ENCODE measurements at places on chromosomes 4 and X.

GRCh38 chr4:118825799-118826198 is 10.1 kb downstream of the SEC24D start:
- no peak for DNase-seq

DNA sequence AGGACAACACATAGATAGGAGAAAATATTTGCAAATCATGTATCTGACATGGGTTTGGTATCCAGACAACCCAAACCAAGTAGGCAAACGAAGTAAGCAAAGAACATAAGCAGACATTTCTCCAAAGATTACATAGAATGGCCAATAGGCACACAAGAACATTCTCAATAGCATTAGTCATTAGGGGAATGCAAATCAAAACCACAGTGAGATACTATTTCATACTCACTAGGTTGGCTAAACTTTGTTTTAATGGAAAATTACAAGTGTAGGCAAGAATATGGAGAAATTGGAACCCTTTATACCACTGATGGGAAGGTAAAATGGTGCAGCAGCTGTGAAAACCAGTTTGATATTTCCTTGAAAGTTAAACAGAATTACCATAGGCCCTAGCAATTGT is 74.7 kb downstream of the CHRNA9 start:
- DNase-seq = no peak

- DNase-seq = no peak
These were observed 65.4 kb upstream of the ENPP6 start for GRCh38 chr4:184282895-184283654.

DNA sequence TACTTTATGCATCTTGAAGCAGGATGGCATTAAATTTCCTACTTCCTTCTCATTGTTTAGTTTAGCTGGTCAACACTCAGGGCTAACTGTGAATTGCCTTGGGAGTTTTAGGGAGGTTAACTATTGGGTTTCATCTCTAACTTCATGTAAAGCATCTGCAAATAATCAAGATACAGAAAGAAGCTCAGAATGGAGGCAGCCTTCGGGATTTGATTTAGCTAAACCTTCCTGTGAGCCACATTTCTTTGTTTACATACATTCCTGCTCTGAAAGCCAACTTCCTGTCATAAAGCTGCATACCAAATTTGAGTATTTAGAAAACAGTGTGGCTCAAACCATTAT is 131.7 kb upstream of the PCDH18 start:
- no peak for DNase-seq

DNA sequence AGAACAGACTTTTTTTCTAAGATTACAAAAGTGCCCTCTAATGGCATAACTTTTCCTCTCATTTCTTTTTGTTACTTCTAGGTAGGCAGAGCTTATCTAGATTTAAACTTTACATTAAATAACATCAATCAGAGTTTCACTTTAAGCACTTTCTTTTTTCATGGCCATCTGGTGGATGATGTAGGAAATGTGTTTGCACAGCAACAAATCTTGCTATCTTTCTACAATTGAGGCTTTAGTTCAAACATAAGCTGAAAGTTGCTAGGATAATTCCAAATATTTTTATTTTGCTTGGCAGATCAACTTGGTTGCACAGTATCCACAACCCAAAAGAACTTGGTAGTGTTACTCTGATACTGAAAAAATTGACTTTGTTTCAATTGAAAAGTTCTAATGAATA is 22.0 kb downstream of the NDNF start:
- DNase-seq = no peak

DNA sequence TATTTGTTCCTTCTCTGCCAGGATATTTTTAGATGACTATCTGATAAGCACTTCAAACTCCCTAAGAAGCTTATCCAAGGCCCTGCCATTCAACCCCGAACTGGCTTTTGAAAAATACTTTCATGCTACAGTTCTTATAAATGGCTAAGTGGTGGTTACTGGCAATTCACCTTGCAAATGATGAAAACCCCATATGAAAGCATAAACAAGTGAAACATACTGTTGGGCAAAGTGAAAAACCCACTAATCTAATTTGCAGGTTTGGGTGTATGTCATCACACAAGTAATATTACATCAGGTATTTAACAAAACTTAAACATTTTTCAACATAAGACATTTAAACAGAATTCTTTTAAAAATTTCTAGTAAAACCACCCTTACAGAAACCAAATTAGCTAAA is 31.1 kb downstream of the TAPT1 start:
- no peak for DNase-seq

GRCh38 chr4:177092807-177093206 is 216.9 kb upstream of the NEIL3 start:
- DNase-seq = no peak

DNA sequence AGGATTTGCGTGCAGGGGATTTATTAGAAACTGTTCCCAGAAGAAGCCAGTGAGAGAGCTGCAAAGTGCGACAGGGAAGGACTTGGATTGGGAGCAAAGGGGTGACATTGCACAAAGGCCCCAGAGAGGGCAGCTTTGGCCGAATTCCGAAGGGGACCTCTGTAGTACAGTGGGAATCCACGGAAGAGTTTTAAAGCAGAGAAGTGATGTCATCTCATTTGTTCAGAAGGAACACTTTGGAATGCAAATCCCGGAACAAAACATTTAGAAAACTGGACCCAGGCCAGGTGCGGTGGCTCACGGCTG is 71.7 kb downstream of the FAM184B start:
- no peak for DNase-seq

DNA sequence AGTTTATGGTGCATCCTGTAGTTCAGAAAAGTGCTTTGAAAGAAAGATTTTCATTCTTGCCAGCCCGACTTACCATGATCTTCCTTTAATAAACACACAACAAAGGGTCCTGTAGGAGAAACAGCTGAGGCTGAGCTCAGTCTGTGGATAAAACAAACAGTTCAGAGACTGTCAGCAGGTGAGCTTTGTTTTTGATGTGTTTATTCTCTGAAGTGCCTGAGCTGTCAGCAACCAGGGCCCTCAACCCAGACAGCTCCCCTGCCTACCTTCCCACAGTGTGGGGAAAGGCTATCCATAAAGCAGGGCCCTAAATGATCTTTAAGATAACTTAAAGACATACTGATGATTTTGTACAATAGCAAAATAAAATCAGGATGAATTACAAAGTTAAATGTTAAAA is 459.2 kb upstream of the GALNT7 start:
- DNase-seq = no peak

DNA sequence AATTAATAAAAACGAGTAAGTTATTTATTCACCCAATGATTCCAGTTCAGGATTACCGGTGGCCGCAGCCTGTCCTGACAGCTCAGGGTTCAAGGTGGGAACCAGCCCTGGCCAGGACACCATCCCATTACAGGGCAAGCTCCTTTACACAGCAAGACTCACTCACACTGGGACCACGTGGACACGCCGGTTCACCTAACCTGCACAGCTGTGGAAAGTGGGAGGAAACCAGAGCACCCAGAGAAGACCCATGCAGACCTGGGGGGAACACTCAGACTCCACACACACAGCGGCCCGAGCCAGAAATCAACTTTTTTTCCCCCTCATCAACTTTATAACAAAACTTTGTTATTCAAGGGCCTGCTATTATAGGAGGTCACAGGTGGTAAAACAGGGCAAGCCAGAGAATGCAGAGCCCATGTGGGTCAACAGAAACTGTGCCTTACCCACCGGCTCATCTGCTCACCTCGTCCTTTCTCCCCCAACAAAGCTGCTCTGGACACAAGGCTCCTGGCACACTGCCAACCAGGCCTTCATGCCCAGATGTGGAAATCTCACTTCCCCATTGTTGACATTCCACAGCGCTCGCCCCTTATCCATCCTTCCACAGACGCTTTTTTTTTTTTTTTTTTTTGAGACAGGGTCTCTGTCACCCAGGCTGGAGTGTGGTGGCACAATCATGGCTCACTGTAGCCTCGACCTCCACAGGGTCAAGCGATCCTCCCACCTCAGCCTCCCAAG is 8.0 kb upstream of the ODAPH start:
- no peak for DNase-seq

GRCh38 chrX:10393899-10394298 is 226.5 kb downstream of the MID1 start:
- no peak for DNase-seq

DNA sequence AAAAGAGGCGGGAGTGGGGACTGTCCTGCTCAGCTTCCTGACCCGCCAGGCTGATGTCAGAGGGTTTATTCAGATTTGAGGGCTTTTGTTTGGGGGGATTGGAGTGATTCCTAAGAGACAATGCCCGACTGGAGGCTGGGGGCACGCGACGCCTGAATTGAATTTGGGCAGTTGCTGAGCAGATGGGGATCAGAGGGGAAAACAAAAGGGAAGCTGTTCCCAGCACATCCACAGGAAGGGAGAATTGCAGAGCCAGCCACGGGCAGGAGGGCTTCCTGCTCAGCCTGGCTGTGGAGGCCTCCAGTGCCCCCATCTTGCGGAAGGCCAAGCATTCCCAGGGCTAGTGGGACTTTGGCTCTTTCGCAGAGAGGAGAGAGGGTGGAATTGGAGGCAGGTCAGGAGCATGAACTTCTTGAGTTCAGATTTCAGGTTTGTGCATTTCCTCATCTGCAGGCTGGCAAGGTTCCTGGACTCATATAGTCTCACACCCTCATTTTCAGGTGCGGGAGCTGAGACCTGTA is 162.8 kb downstream of the NHS start:
- no peak for DNase-seq

GRCh38 chr4:2432991-2433530 is 14.3 kb downstream of the CFAP99 start:
- DNase-seq = no peak

- DNase-seq = no peak
These were observed 50.1 kb upstream of the CLNK start for GRCh38 chr4:10734697-10735096.

- DNase-seq = no peak
These were observed 16.7 kb upstream of the FRAS1 start for GRCh38 chr4:78040431-78040830.

- peak; percentile 58 for DNase-seq
These were observed 103.5 kb downstream of the GPR143 start for GRCh38 chrX:9662148-9662547.

- DNase-seq = no peak
These were observed 105.2 kb downstream of the GASK1B start for GRCh38 chr4:158067646-158068045.

GRCh38 chr4:3473996-3474765 is 11.1 kb downstream of the DOK7 start:
- no peak for DNase-seq

- DNase-seq = no peak
These were observed at the start of gene DLG3 for GRCh38 chrX:70444326-70444945. Gene DLG3, plus strand, starts transcription at chrX:70444835. Its CDS starts 367 bp downstream, at chrX:70445202.

DNA sequence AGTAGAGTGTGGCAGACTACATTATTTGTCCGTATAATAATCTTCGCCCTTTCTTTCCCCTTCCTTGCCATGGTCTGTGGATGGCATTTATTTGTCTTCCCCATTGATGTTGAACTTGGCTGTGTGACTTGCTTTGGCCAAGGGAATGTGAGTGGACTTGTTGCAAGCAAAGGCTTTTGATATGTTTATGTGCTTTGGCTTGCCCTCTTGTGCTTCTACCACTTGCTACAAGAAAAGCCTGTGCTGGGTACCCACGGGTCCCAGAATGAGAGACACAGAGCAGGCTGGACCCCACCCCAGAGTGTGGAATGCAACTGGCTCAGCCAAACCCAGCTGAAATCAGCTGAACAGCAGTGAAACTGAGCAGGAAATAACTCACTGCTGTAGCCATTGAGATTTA is 63.0 kb downstream of the FAM184B start:
- DNase-seq = no peak

DNA sequence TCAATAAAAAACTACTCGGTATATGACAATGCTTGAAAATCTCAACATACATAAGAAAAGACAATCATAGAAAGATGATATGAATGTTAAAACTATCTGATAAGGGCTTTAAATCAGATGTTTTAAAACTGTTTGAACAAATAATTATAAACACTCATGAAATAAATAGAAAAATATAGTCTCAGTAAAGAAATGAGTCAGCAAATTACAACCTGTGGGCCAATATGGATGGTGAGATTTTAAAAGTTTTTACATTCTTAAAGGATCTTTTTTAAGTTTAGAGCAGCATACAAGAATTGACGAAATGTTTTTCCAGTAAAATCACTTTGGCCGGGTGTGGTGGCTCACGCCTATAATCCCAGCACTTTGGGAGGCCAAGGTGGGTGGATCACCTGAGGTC is 83.1 kb downstream of the TEX11 start:
- no peak for DNase-seq

- DNase-seq = no peak
These were observed 458.1 kb downstream of the STIM2 start for GRCh38 chr4:27318740-27319139.

DNA sequence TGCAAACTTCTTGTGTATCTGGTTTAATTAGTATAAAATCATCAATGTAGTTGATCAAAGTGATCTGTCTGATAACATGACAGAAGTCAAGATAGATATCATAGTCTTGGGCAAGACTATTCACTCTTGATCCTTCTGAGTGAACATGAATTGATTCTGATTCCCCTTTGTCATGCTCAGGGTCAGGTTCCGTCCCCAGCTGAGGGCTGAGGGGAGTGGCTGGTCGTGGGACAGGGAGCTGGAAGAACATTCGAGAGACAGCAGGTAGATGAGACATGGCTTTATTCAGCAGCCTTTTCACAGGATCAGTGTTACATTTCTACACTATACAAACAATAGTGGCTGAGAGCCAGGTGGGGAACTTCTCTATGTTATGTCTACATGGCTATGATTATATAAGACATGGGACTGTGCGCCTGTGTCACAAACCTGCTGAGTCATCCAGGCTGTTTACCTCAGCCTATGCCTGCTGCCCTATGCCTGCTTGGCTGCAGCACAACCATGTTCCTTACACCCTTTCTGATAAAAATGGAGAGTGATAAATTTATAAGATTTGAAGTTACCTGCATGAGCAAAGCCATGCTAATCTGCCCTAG is 586.9 kb upstream of the NR3C2 start:
- no peak for DNase-seq

DNA sequence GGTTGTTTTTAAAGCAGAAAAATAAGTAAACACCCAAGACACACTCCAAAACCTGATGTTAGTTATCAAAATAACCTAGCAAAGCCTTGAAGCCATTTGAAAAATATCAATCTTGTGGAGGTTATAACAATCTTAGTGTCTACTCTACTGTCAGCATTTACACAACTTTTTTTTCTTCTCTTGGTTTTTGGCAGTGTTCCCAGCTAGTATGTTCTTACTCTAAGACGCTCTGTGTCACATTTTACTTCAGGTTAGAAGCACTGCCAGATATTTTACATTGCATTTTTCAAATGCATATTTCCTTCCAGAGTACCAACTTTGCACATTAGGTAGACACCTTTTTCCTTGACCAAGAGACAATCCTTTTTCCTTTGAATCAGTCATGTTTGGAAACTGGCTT is 114.0 kb upstream of the INPP4B start:
- DNase-seq = no peak

- no peak for DNase-seq
These were observed 2.1 kb downstream of the C4orf54 start for GRCh38 chr4:99655308-99656081.

GRCh38 chr4:16124232-16124631 is 40.4 kb upstream of the PROM1 start:
- DNase-seq = no peak
